ENCODE measurements at places on chromosomes 13 and 19.

GRCh38 chr13:113607889-113608635 lies 23.5 kb downstream of the TFDP1 start:
- no peak for DNase-seq

DNA sequence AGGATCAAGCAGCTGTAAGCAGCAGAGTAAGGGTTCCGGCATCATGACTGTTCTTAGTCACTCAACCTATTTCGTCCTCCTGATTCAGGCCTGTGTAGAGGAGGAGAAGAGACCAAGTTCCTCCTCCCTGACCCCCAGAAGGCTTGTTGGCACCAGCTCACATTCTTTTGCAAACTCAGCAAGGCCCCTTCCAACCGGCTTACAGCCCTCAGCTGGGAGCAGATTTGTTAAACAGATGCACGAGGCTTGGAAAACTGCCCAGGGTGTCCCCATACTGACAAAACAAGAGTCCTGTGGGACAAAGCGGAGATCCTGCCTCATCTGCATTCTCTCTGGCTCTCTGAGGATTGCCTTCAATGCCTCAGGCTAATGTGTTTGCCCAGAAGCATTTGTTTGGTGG lies 113.2 kb upstream of the SOX21 start:
- DNase-seq: peak; percentile 11

DNA sequence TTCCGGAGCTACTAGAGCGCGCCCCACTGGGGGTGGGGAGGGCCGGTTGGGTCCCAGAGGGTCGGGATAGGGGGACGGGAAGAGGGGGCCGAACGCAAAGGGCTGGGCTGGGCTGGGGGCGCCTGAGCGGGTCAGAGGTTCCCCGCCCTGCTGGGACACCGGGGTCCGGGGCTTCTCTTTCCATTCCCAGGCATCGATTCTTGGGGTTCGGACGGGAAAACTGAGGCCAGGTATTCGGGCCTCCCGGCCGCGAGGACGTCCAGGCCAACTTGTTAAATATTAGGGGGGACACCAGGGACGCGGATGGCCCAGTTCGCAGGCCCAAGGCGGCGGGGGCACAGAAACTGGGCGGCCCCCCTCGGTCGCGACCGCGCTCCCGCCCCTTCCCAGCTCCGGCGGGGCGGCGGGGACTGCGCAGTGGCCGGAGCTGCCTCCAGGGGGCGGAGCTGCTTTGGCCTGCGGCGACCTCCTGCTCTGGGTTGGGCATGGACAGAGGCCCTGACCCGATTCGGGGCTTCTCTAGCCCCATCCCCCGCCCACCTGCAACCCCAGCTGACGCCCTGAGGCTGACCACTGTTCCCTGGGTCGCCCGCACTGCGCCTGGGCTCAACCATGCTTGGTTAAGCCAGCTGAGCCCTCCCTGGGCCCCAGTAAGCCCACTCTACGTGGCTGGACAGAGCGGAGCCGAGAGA lies 1.2 kb upstream of the KLF16 start:
- peak; percentile 59 for DNase-seq

- DNase-seq: no peak
Measured at GRCh38 chr19:40217934-40218890, at the start of gene TTC9B. TSS of gene TTC9B (minus strand) at chr19:40218384. CDS start at chr19:40218381, 3 bp downstream.

- DNase-seq: no peak
Measured at GRCh38 chr13:31011193-31011860, 78.9 kb downstream of the TEX26 start.

GRCh38 chr19:30686826-30687566 lies 314.8 kb downstream of the ZNF536 start:
- DNase-seq: peak; percentile 3

- DNase-seq: no peak
Measured at GRCh38 chr13:73222627-73223305, 164.0 kb downstream of the KLF5 start.

- peak; percentile 35 for DNase-seq
Measured at GRCh38 chr13:30561511-30561910, 56.2 kb upstream of the USPL1 start.

DNA sequence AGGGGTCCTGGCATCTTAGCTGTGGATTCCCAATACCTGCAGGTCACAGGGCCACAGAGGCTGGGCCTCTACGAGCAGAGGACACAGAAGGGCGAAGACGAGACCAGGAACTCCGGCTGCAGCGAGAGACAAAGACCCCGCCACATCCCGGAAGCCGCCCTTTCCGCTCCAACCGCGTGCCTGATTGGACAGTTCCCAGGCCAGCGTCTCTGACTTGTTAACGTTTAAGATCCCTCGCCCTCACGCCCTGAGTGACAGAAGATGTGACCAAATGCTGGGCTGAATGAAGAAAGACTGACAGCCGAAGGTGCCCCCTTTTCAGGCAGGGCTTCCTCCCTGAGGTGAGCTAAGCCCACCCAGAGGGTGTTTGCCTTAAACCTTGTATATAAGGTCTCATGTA lies at the start of gene ZNF98:
TSS of gene ZNF98 (minus strand) at position 136 of the 400 bp plus-strand sequence. CDS start at position 14, 122 bp downstream.
- DNase-seq: no peak

DNA sequence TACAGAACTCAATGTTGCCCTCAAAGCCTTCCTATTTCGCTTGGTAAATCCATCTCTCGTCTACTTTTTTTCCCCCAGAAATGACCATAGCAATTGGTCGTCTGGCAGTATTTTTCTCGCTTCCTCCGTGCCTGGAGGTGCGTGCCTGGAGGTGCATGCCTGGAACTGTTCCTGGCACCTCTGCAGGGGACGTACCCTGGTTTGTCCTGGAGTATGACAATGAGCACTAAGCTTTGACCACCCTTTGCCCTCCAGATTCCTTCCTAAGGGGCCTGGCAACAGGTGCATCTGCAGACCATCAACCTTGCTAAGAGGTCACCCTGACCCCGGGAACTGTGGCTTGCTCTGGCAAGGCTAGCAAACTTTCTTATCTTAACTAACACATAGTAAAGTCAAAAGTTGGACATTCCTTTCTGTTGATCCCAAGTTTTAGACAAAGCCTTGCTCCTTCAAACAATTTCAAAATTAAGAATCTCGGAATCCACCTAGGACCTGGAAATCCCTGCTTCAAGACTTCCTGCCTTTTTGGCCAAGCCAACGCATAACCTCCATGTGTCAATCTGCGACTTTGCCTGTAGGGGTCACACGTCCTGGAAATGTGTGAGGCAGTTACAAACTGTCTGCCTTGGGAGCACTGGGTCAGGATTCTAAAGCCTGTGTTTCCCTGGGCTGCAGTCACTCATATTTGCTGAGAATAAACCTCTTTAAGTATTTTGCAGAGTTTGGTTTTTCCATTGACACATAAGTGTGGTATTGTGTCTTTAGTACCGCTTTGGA lies 28.8 kb upstream of the TUBGCP3 start:
- DNase-seq: peak; percentile 48

DNA sequence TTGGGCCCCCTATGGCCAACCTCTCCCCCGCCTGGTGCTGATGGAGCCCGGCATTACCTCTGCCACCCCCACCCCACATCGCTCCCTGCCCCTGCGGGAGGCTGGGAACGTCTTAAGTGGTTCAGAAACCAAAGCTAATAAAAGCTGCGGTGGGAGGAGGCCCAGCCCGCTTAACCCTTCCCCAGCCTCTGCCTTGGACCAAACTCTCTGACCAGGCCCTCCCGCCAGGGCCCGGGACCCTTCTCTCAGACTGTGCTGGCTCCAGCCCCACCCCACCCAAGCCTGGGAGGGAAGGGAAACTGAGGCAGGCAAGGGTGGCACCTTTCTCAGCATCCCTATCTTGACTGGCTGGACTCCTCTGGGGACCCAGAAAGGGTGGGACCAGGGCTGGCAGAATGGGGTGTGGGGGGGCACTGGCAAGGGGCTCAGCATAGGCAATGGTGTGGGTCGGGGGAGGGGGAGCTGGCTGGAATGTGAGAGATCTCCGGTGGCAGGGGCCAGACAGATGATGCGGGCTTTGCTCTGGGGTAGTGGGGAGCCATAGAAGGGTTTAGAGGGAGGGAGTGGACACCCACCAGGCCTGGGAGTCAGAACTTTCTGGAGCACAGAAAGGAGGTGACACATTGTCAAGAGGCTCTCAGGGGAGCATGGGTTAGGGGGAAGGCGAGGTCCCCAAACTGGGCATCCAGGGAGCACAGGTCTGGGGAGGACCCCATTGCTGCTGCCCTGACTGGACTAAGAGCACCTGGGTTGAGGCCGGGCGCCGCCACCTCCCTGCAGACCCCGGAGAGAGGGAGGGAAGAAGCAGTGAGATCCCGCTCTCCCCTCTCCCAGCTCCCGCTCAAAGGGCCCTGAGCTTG lies 21.9 kb downstream of the SMIM24 start:
- no peak for DNase-seq

GRCh38 chr13:70959035-70959775 lies 851.0 kb upstream of the KLHL1 start:
- DNase-seq: no peak

DNA sequence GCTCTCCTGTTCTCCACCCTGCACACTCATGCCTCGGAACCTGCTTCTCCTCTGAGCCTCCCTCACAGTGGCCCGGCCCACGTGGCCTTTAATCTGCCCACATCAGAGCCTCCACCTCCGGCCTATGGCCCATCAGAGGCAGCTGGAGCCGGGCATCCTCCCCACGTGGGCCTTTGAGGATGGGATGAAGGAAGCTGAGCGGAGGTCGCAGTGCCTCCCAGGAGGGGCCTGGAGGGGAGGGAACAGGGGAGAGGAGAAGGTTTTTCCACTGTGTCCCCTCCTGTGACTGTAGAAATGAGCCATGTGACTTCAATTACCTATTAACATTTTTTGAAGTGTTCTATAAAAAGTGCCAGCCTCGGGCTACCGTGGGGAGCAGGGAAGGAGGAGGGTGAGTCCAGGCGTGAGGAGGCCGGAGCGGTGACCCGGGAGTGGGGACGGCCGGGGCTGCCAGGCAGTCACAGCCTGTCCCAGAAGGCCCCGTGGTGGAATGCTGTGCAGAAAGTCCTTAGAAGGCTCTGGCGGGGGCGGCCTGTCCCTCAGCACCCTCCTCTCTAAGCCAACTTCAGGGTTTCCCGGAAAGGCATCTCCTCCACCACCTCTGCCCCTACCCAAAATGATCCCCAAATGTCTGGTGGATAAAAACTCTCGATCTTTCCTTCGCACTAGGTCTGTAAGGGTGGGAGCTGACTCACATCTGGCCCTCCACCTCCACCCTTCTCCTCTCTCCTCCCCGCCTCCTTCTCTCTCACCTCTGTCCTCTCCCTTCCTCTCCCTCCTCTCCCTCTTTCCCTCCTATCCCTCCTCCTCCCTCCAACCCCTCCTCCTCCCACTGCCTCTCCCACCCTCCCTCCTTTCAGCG lies 24.8 kb upstream of the SLC1A5 start:
- no peak for DNase-seq

DNA sequence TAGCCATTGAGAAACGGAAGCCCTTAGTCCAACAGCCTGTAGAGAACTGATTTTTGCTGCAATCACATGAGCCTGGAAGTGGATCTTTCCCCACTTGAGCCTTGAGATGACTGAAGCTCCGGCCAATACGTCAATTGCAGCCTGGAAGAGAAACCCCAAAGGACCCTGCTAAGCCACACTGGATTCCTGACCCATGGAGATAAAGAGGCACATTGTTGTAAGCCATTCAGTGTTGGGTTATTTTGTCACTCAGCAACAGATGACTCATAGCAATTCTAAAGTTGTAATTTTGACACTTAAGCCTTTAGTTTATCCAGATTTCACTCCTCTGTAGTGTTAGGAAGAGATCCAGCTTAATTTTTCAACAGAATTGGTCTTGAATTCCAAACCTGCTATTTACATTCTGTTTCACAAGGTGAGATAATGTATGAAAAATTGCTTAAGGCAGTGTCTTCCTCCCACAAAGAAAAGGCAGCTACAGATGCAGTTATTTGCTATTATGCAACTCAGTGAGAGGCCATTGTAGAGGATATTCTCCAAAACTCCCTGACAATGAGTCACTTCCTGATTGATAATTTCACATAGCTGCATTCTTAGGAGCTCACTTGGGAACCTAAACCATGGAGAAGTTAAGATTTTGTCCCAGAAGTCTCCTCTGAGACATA lies 59.4 kb upstream of the TSHZ3 start:
- DNase-seq: peak; percentile 87

DNA sequence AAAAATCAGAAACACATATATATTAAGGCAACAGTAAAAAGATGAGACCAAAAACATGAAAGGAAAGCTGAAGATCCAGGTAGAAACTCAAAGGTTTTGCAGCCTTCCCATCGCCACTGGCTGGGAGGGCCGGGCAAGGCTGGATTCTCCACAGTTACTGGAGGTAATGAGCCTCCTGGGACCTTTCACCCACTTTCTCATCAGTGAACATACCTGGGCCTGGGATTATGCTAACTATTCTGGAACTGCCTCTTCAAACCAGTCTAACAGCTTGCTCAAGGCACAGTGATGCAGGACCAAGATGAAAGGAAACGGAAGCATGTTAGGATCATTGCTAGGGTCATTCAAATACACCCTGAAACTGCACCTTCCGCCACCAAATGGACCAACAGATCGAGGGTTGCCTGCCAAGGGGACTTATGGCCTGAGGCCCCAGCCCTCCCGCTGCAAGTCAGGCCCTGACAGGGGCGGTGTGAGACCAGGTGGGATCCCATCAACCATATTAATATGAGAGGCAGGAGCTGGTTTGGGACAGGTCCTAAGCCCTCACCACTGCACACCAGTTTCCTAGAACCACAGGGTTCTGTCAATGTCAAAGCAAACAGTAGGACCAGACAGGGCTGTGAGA lies 28.4 kb upstream of the ATP12A start:
- no peak for DNase-seq

- DNase-seq: no peak
Measured at GRCh38 chr13:25137788-25138115, 34.3 kb downstream of the AMER2 start.

DNA sequence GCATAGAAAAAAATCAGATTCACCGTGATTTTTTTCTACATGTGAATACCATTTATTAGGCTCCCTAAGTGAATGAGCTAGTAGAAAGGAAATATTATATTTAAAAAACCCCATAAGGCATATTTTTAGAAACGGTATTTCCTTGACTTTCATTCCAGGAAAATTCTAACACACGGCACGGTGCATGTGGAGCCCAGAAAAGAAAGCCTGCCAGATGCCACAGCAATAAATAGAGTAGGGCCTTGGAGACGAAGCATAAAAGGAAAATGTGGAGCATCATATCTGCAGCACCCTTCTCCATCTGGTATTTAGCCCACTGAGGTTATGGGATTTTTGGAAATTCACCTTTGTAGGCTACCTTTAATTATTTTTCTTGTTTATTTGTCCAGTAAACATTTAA lies 314.4 kb downstream of the ENOX1 start:
- DNase-seq: no peak

GRCh38 chr19:55208880-55209692 lies at the start of gene PTPRH:
TSS of gene PTPRH (minus strand) at chr19:55209501. CDS start at chr19:55209433, 68 bp downstream.
- no peak for DNase-seq

DNA sequence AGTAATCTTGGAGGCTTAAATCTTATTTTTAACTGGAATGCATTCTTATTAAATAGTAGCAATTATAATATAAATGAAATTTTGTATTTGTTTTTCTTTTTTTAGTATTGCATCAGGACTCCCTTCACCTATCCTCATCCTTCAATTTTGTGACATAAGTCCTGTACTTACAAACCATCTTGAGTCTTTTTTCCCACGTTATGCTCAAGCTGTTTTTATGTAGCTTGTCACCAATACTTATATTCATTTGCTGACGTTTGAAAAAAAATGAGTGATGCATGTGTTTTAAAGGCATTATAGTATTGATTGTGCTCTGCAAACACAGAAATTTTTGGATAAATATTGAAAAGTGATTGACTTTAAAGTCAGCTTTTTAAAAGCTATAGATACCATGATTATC lies 888 bp downstream of the GPR18 start:
- no peak for DNase-seq

Measured in AG10803 (cell line).